ENCODE measurements at places on chromosomes 1 and 21.

DNA sequence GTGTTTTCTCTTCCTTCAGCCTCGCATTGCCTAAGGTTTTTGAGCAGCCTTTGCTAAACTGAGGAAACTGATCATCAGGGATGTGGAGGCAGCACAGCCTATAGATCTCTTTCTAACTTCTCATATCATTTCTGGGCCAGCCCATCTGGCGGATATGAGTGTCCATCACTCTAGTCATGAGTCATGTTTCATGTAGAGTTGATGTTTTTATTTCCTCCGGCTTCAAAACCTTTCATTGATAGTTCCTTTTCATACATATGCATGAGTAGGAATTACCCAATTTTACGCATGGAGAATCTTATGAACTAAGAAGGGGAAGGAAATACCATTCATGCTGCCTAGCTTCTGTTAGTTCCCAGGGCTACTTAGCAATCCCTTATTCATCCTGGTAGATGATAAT is 66.3 kb downstream of the SPATA46 start:
- H3K4me1 ChIP-seq: no peaks in the 10 kb centered on the region
- H3K4me3 ChIP-seq: no peak overlapping the region
- no peaks in the 10 kb centered on the region for H3K27me3 ChIP-seq
- no peak overlapping the region for H3K27ac ChIP-seq
- ATAC-seq: no peak

GRCh38 chr1:147292631-147293251 is 50.3 kb downstream of the CHD1L start:
- H3K36me3 ChIP-seq: peaks cover 100% of the 10 kb centered on the region
- no peaks in the 10 kb centered on the region for H3K4me1 ChIP-seq
- ATAC-seq: no peak
- H3K4me3 ChIP-seq: no peak overlapping the region

GRCh38 chr1:27876341-27877114 is 4.2 kb downstream of the THEMIS2 start:
- H3K27me3 ChIP-seq: no peaks in the 10 kb centered on the region
- ATAC-seq: no peak
- peak overlapping the region; percentile 62 for H3K4me3 ChIP-seq
- H3K4me1 ChIP-seq: peaks cover 78% of the 10 kb centered on the region
- peaks cover 64% of the 10 kb centered on the region for H3K36me3 ChIP-seq

- no peaks in the 10 kb centered on the region for H3K36me3 ChIP-seq
- peaks cover 13% of the 10 kb centered on the region for H3K4me1 ChIP-seq
- H3K27me3 ChIP-seq: no peaks in the 10 kb centered on the region
- peak overlapping the region; percentile 17 for H3K27ac ChIP-seq
- ATAC-seq: no peak
These were observed 20.8 kb upstream of the TLCD4 start for GRCh38 chr1:95096218-95096841.

GRCh38 chr1:94646141-94646643 is 104.6 kb upstream of the F3 start:
- H3K27me3 ChIP-seq: peaks cover 9% of the 10 kb centered on the region
- ATAC-seq: no peak
- no peak overlapping the region for H3K27ac ChIP-seq
- no peak overlapping the region for H3K4me3 ChIP-seq

DNA sequence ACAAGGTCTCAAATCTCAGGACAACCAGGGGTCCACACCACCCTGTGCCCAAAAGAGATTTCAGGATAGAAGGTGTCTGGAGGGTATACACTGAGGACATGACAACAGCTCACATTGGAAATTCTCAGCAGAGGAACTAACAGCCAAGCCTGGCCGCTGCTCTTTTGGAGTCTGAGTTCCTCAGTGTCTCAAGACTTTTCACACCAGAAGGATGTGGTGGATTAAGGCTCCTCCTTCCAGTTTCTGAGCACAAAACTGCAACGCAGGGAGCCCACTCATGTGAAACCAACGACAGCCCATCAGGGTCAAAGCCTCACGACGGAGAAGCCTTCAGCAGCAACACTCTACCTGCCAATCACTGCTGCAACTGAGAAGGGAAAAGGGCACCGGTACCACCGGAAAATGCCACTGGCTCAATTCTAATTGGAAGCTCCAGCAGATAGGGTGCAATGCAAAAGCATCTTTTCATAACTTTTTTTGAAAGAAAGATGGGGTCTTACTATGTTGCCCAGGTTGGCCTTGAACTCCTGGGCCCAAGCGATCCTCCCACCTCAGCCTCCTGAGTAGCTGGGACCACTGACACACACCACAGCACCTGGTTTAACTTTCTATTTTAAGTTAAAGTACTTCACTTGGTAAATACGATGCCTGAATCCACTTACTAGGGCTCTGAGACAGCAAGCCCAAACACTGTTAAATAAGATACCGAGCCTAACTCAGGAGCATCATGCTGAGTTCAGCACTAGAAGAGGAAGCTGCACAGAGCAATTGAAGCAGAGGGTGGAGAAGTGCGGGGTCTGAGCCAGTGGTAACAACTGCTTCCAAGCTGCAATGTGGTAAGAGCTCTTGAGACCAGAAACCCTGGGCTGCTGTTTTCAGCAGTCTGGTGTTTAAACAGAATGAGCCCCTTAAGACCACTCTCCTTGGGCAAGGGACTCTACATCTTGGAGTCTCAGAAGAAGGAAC is 7.8 kb downstream of the CAPZB start:
- H3K27ac ChIP-seq: peak overlapping the region; percentile 92
- peak; percentile 92 for ATAC-seq
- peak overlapping the region; percentile 56 for H3K4me3 ChIP-seq

DNA sequence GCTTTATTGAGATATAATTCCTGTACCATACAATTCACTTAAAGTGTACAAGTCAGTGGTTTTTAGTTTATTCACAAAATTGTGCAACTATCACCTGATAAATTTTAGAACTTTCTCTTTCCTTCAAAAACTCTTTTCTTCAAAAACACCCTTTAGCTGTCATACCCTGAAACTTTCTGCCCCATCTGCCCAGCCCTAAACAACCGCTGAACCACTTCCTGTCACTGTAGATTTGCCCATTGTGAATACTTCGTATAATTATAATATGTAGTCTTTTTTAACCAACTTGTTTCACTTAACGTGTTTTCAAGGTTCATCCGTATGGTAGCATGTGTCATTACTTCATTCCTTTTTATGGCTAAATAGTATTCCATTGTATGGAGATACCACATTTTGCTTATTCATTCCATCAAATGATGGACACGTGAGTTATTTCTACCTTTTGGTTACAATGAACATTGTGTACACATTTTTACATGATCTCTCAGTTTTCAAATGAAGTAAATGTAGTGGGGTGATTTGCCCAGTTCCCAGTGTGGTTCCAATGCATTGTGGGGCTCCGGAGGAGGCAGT is 37.9 kb downstream of the WNT4 start:
- H3K36me3 ChIP-seq: peaks cover 61% of the 10 kb centered on the region
- no peaks in the 10 kb centered on the region for H3K27me3 ChIP-seq
- H3K4me3 ChIP-seq: no peak overlapping the region
- H3K27ac ChIP-seq: peak overlapping the region; percentile 62
- H3K4me1 ChIP-seq: peaks cover 54% of the 10 kb centered on the region

- no peak overlapping the region for H3K27ac ChIP-seq
- ATAC-seq: no peak
- H3K36me3 ChIP-seq: no peaks in the 10 kb centered on the region
- no peak overlapping the region for H3K4me3 ChIP-seq
These were observed 343.6 kb downstream of the PTPRU start for GRCh38 chr1:29579821-29580425.

GRCh38 chr1:4836574-4836973 is 182.2 kb downstream of the AJAP1 start:
- ATAC-seq: no peak
- H3K4me3 ChIP-seq: no peak overlapping the region
- H3K27me3 ChIP-seq: peaks cover 26% of the 10 kb centered on the region
- H3K36me3 ChIP-seq: no peaks in the 10 kb centered on the region

- H3K4me1 ChIP-seq: no peaks in the 10 kb centered on the region
- ATAC-seq: no peak
- H3K27me3 ChIP-seq: no peaks in the 10 kb centered on the region
- H3K36me3 ChIP-seq: no peaks in the 10 kb centered on the region
- no peak overlapping the region for H3K4me3 ChIP-seq
These were observed 124.5 kb downstream of the TPR start for GRCh38 chr1:186250529-186250928.

All from stimulated activated memory B cell treated with anti-CD40 and anti-IgM and Interleukin-4, amounts not matched to agents 10 μg/mL and 1 μg/mL and 100 μg/mL, for 72 hours (primary cell).